ENCODE measurements at places on chromosomes 12 and 14. TPM values are rescaled to one million over a fixed set of nuclear protein-coding genes. Genes with fewer than 3 reads are reported as not detected.

The KCNJ8 gene
- total RNA-seq: 15.3 TPM

The IGFBP6 gene
- 149 TPM for total RNA-seq

The TTC7B gene
- 35.4 TPM for total RNA-seq

- no peak for DNase-seq
Measured at GRCh38 chr14:64753374-64753773, 49.1 kb downstream of the PLEKHG3 start.

- DNase-seq: peak; percentile 65
Measured at GRCh38 chr14:104200106-104200505, 61.7 kb downstream of the KIF26A start.

- DNase-seq: no peak
Measured at GRCh38 chr12:125203145-125203765, 138.0 kb downstream of the AACS start.

GRCh38 chr12:85369365-85370154, 89.5 kb downstream of the ALX1 start:
- no peak for DNase-seq

- DNase-seq: no peak
Measured at GRCh38 chr12:118271770-118272417, 100.8 kb downstream of the TAOK3 start.

DNA sequence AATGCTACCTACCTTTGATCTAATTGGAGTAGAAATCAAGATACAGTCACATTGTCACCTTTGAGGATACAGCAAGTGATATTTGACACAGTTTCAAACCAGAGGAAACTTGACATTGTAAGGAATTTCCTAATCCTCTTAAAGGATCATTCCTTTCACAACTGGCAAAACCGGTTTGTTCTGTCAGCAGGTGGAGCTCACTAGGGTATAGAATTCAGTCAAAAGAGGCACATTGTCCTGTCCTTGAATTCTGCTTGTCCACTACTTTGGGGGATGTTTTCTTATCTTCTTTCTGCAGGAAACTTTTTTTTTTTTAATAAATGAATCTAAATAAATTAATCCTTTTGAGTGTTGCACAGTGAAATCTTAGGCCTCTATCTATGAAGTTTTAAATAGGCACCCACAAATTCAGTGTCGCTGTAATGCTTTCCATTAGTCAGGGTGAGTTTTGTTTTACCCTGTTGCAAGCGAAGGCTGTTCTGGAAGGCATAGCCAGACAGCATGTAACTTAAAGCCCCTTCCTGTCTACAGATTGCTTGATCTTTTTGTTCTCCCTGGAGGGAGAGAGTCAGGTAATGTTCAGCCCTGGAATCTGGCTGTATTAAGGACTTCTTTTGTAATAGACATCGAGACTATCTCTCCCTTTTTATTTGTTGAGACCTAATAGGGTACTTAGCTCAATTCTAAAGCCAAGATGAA, 285.0 kb upstream of the RGS6 start:
- no peak for DNase-seq

GRCh38 chr12:57008178-57008577, 1.8 kb upstream of the ZBTB39 start:
- no peak for DNase-seq

GRCh38 chr14:50791201-50791600, 39.8 kb downstream of the NIN start:
- DNase-seq: no peak

DNA sequence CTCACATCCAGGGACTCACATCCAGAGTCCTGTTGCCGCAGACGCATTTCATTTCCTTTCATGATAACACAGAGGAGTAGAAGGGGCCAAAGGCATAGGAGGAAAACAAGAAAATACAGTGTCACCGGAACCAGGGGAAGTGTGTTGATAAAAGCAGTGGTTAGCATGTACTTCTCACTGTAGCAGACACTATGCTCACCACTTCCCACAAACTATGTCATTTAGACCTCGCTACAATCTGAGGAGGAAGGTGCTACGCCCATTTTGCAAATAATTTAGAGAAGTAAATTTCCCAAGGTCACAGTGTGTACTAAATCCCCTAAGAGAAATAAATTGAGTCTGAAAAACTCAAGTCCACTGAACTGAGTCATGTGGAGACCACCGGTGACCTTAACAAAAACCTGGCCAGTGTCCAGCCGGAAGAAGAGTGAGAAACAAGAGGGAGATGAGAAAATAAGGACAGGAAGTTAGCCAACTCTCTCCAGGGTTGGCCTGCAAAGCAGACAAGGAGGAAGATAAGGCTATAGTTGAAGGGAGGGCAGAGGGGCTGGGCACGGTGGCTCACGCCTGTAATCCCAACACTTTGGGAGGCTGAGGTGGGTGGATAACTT, 25.8 kb upstream of the TMCC3 start:
- DNase-seq: no peak

- DNase-seq: no peak
Measured at GRCh38 chr14:21868442-21869046, 194.9 kb upstream of the OR4E1 start.

All from spinal cord (tissue), 10 donors.